HepG2 (cell line): ENCODE measurements at places on chromosomes 4 and X. TPM values are rescaled to one million over a fixed set of nuclear protein-coding genes. Genes with fewer than 3 reads are reported as not detected.

DNA sequence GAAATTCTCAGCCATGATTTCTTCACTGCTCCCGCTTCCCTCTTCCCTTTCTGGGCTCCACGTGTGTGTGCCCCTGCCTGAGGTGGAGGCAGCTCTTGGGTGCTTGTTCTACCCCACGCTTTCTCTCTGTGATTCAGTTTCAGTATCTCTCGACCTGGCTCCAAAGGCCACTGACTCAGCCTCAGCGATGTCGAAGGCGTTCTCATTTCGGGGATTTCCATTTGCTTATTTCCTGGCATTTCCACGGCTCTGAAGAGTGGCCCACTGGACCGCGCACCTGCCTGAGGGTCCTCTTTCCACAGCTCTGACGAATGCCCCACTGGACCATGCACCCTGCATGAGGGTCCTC is 52.4 kb downstream of the GAK start:
- no peak for DNase-seq

DNA sequence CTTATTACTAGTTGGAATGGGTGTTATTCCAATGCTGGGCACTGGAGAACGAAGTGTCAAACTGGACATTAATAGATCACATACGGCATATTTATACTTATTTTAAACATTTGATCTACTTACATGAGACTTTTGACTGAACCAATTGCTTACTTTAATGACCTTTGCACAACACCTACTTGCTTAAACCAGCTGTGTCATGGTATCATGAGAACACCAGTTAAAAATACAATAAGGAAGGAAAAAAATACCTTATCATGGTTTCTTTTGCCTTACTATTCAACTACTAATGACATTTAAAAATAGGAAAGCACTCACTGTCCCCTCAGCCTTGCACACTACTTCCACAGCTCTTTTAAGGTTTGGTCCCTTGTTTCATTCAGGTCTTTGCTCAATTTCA is 146.9 kb downstream of the FAM13A start:
- DNase-seq: no peak

- no peak for DNase-seq
These were observed 62.1 kb upstream of the ANTXR2 start for GRCh38 chr4:80134936-80135701.

- no peak for DNase-seq
These were observed 153.7 kb downstream of the RTL9 start for GRCh38 chrX:110512341-110512740.

- DNase-seq: no peak
These were observed 5.1 kb downstream of the HS6ST2 start for GRCh38 chrX:132953354-132953753.

DNA sequence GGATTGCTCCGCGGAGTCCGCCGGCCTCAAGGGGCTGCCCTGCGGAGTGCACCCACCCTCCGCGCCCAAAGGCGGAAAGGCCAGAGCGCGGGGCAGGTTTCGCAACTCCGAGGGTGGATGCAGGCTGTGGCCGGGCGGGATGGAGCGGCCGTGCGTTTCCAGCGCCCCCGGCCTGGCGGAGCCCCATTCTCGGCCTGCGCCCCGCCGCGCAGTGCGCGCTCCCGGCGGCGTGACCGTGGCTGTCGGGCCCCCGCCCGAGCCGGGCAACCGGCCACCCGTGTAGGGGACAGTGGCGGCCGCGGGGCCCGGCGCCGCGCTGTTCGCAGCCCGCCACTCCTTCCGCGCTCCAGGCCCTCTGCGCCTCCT is 331 bp downstream of the SETD7 start:
- DNase-seq: no peak

GRCh38 chr4:140240237-140240636 is 86.3 kb upstream of the MAML3 start:
- no peak for DNase-seq

- DNase-seq: no peak
These were observed 133.9 kb downstream of the EGF start for GRCh38 chr4:110046588-110047049.

DNA sequence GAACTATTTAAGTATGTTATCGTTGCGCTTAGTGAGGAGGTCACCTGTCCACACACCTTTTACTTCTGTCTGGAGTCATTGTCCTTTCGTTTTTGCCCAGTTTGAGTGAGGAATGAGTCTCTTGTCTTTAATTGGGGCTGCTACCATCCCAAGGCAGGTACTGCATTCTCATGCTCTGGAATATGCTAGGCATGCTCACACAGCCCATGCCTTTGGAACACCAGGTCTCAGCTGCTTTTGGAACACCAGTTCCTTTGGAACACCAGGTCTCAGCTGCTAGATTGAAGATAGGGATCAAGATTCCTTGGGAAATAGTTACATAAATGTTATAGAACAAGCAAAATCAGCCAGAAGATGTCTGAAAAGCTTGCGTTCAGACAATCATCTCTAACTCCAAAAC is 73.1 kb downstream of the AREG start:
- no peak for DNase-seq

- DNase-seq: no peak
These were observed 96.3 kb downstream of the MAML3 start for GRCh38 chr4:140057701-140058100.

GRCh38 chr4:112633477-112634235 is 3.1 kb downstream of the ZGRF1 start:
- peak; percentile 18 for DNase-seq

DNA sequence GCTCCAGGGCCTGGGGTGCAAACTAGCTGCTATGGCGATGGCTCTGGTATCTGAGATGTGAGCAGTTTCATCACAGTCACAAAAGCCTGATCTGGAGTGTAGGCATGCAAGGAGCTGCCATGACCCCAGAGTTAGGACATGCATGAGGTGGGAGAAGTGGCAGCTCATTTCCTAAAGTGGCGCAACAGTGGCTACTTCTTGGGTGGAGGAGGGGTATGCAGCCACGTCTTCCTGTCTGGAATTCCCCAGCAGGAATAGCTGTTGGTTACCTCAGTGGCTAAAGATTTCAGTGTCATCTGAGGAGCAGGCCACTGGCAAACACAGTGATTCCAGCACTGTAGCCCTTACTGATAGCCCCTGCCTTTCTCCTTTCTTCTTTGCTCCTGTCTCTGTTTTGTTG is 1382.5 kb downstream of the C4orf33 start:
- no peak for DNase-seq

- DNase-seq: no peak
These were observed 919 bp downstream of the SOWAHD start for GRCh38 chrX:119759248-119759766.

DNA sequence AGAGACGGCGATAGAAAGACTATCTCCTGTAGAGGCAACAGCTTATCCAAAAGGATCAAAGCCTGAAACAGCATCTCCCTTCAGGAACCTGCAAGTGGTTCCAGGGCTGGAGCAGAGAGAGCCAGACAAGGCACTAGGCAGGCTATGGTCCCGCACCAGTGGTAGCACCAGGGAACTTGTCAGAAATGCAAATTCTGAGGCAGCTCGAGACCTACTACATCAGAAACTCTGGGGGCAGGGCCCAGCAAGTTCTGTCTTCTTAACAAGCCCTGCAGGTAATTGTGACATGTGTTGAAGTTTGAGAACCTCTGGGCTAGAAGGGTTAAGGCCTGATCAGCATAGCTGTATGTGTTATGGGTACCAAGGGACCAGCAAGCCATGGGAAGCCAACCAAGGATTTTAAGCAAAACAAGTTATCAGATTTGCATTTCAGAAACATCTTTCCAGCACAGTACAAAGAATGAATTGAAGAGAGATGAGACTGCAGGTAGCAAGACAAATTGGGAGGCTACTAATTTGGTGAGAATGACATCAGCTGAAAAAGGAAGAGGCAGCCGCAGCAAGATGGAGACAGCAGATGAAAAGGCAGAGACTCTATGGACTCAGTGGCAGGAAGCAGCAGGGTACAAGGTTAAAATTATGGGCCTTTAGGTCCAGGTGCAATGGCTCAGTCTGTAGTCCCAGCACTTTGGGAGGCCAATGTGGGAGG is 139.7 kb downstream of the TSPAN5 start:
- no peak for DNase-seq

- no peak for DNase-seq
These were observed 27.2 kb upstream of the TNIP3 start for GRCh38 chr4:121191361-121191760.

GRCh38 chr4:14841801-14842768 is 160.2 kb upstream of the CPEB2 start:
- no peak for DNase-seq

- DNase-seq: no peak
These were observed 37.9 kb downstream of the RBBP7 start for GRCh38 chrX:16832301-16832700.

- DNase-seq: no peak
These were observed 221.8 kb upstream of the PACRGL start for GRCh38 chr4:20478412-20478811.

DNA sequence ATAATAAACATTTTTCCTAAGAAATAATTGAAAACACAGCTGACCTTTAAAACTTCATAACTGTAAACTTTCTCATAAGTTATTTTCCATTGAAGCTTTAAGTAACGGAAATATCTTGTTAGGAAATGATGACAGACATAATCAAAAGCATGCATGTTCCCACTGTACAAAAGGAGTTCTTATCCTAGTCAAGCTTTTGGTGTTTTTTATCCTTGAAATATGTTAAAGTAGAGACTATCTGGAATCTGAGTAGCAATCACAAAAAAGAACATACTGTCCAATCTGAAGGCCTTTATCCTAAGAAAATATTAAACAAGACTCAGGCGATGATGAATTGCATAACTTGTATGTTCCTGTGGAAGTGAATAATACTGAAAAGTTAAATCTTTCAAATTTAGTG is 14.4 kb downstream of the GEMIN8 start:
- no peak for DNase-seq

GRCh38 chr4:172124656-172125308 is 311.6 kb downstream of the GALNTL6 start:
- no peak for DNase-seq

GRCh38 chrX:107360788-107361360 is 88.6 kb upstream of the FRMPD3 start:
- no peak for DNase-seq

GRCh38 chrX:2875798-2876399 is 47.2 kb downstream of the GYG2 start:
- peak; percentile 18 for DNase-seq

- DNase-seq: no peak
These were observed 173.7 kb downstream of the COMMD8 start for GRCh38 chr4:47289805-47290204.

DNA sequence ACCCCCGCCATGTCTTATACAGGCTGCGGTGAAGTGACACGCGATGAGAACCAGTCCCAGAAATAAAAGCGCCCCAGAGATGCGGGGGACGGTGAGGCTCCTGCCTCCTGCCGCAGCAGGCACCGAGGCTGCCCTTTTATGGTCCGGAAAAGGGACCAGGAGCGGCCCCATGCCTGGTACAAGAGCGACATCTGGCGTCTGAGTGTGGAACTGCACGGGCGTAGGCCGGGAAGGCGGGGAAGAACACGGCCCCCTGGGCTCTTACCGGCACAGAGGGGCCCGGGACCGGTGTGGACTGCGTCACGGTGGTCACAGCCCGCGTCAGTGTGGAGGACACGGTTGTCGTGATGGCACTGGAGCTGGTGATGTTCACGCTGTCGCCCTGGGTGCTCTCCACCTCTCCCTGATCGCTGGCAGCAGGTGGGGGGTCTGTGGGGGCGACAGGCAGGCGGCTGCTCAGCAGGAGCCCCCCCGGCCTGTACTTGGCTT is 8.9 kb upstream of the RENBP start:
- DNase-seq: peak; percentile 14

DNA sequence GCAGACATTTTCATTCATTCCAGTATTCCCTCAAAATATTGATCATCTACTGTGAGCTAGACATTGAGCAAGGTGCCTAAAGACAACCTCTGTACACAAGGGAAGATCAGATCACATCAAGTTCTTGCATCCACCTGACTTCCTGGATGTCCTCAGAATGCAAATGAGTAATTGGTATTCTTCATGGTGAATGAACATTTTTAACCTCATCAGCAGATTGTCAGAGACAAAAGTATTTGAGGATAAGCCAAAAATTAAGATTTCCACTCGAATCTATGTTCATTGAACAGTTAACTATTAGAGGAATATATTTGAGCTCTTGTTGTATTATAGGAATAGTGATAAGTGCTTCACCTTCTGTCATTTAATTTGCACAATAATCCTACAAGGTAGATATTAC is 1.3 kb downstream of the SMARCAD1 start:
- no peak for DNase-seq

MAGEC2 gene
- not detected in 2 replicates for total RNA-seq

TAF7L gene
- total RNA-seq: not detected in 2 replicates

INTS6L gene
- total RNA-seq: not detected in 2 replicates

USP26 gene
- not detected in 2 replicates for total RNA-seq

PABPC1L2B gene
- not detected in 2 replicates for total RNA-seq

SAGE1 gene
- not detected in 2 replicates for total RNA-seq

MTNR1A gene
- total RNA-seq: not detected in 2 replicates

RRH gene
- 0.07 and 0.22 TPM in 2 replicates for total RNA-seq

IGSF1 gene
- 24.8 and 58.7 TPM in 2 replicates for total RNA-seq

ARSH gene
- not detected in 2 replicates for total RNA-seq

ABCB7 gene
- 27.7 and 29.9 TPM in 2 replicates for total RNA-seq

EPHA5 gene
- total RNA-seq: not detected in 2 replicates

SPANXA2 gene
- not detected in 2 replicates for total RNA-seq

IL1RAPL2 gene
- not detected in 2 replicates for total RNA-seq

PORCN gene
- 2.6 and 3.9 TPM in 2 replicates for total RNA-seq

FREM3 gene
- total RNA-seq: not detected in 2 replicates

AREG gene
- 2.3 and 6.2 TPM in 2 replicates for total RNA-seq
